ENCODE measurements at places on chromosomes 2 and 18.

DNA sequence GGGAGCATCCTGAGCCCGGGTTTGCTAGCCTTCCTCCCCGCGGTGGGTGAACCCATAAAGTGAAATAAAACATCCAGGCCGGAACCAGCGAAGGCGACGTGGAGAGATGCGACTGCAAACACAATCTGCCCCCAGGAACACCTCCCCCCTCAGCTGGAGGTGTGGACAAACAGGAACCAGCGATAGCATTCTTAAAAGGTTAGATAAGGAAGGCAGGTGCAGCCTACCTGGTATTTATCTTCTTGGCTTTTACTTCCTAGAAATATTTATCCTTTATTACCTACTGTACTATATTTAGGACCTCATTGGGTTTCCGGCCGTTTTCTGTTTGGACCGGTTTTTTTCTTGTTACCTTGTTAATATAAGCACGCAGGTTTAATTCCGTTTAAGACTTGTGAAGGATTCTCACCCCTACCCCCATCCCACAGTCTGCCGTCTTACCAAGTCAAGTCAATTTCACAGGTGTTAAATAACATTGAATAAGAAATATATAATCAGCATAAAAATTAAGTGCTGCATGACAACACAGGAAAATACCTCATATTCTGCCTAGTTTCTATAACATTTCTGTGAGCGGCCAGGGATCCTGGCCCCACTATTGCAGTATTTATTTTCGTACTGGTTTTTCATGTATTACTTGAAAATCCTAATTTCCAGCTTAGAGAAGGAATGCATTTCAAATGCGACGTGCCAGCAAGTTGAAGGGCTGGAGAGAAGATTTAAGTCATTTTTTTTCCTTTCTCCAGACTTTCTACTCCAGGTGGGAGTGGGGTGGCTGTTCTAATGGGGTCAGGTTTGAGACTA is 224.0 kb upstream of the ID2 start:
- DNase-seq: no peak

- no peak for DNase-seq
Observed at GRCh38 chr2:176873403-176873802, 339.2 kb upstream of the HNRNPA3 start.

- no peak for DNase-seq
Observed at GRCh38 chr2:237626813-237627440, 460 bp upstream of the LRRFIP1 start.

- DNase-seq: no peak
Observed at GRCh38 chr2:24984912-24985311, 13.2 kb upstream of the DNAJC27 start.

- no peak for DNase-seq
Observed at GRCh38 chr2:53435610-53436009, 332.0 kb upstream of the CHAC2 start.
